Activated CD8-positive, alpha-beta memory T cell treated with anti-CD3 and anti-CD28 coated beads for 1 hour (primary cell): ENCODE measurements at places on chromosomes 3 and 15.

- DNase-seq, result no peak
Measured at GRCh38 chr3:140006331-140006730, 71.3 kb downstream of the CLSTN2 start.

DNA sequence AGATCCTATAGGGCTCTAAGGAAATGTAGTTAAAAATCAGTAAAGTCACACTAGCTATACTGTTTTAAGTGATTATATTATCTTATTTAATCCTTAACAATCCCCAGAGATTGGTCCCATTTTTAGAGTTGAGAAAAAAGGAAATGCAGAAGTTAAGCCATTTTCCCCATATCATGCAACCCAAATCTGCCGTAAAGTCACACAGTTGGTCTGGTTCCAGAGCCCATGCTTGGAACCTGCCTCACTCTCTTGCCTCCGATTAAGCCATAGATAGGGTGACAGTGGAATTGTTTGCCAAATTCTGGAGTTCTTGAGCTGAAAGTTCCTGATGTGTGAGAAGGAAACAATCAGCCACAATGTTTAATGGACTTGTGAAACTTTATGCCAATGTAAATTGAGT lies 2.3 kb upstream of the P2RY13 start:
- no peak for DNase-seq

DNA sequence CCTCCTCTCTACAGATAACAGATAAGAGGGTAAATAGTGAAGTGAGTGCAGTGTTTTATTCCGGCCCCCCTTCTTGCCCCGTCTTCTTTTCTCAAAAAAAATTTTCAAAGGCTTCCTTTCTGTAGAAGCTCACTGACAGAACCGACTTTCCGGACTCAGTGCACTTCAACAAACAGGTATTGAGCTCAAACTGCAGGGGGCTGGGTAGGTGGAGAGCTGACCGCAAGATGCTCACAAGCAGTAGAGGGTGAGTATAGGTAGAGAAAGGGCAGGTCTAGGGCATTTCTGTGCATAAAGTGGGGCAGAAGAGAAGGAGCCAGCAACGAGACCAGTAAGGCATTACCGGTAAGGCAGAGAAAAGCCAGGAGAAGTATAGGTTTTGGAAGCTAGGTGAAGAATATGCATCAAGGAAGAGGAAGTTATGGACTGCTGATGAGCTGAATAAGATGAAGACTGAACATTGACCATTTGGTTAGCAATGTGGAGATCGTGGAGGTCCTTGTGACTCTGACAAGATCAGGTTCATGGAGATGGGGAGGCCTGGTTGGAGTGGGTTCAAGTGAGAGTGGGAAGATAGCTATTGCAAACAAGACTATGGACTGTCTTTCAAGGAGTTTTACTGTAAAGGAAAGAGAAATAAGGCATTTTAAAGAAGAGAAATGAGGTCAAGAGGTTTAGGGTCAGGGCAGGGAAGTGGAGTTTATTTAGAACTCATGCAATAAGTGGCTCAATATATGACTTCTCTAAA lies 97.4 kb downstream of the ST6GAL1 start:
- DNase-seq, result peak; percentile 58

- no peak for DNase-seq
Measured at GRCh38 chr3:4601892-4602291, 108.7 kb downstream of the ITPR1 start.

GRCh38 chr15:55224892-55225291 lies 28.2 kb upstream of the RSL24D1 start:
- DNase-seq, result no peak

- no peak for DNase-seq
Measured at GRCh38 chr3:7266551-7266950, 405.6 kb downstream of the GRM7 start.

DNA sequence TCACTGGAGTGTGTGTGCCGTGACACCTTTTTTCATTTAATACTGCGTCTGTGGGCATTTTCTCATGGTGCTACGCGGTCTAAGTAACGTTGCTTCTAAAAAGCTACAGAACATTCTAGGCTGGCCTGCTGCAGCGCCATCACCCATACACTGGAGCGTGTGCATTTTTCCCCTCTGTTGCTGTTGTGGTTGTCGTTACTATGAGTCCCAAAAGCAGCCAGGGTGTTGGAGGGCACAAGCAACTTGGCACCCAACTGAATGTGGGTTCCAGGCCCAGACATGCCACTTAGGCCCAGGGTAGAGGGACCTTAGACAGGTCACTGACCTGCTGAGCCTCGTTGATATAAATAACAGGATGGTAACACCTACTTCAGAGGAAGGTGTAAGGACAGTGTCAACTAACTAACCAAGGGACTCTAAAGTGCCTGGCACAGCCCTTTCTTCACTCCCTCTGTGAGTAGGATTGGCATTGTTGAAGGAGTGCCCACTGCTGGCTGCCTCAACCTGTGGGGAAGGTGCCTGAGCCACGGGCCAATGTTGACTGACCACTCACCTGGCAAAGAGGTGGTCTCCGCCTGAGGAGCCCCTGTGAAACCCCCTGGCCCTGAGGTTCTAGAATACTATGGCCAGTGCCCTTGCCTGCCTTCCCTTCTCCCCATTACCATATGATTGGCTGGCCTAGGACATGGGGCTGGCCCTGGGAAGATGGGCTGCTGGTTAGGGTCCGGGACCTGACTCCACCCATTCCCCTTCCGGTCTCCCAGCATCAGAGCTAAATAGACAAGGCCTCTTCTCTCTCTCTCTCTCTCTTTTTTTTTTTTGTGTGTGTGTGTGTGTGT lies 3.5 kb downstream of the CSK start:
- no peak for DNase-seq

GRCh38 chr3:147393943-147394883 lies 12.1 kb downstream of the ZIC4 start:
- DNase-seq, result no peak

- DNase-seq, result no peak
Measured at GRCh38 chr3:10702961-10703740, 112.9 kb upstream of the SLC6A11 start.
